ENCODE measurements at places on chromosomes 2 and 18.

DNA sequence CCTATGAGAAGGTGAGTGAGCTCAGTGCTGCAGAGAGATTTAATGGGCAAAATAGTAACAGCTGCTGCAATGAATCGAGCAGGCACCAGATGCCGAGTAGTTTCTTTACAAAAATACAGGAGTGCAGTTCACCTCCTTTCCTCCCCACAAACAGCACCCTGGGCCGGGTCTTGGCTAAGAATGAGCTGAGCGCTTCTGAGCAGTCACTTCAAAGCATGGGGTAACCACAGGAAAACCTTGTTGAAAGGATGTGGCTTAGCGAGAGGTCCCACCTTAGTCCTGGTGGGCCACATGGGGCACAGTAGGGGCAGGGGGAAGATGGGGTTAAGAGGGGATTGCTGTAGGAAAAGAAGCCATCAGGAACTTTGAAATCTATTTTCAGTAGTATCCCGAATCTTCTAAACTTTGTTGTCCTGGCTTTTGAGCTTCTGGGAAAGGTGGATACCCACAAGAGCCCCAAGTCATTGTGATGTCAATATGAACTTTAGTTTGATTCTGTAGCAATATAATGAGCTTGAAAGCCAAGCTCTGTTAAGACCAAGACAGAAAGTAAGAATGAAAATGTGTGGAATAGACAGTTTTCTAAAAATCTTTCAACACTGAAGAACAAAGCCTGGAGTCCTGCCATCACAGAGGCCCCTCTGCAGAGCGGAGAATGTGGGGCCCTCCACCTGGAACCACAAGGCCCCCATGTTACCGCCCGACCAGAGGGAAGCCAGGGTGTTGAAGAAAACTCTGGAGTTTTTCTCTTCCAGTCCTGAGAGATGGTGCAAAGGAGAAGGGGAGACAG, 101.0 kb upstream of the ZNF236 start:
- DNase-seq, result no peak

GRCh38 chr2:126029316-126029715, 626.6 kb upstream of the GYPC start:
- no peak for DNase-seq

GRCh38 chr2:1636791-1637415, 107.4 kb downstream of the PXDN start:
- no peak for DNase-seq

DNA sequence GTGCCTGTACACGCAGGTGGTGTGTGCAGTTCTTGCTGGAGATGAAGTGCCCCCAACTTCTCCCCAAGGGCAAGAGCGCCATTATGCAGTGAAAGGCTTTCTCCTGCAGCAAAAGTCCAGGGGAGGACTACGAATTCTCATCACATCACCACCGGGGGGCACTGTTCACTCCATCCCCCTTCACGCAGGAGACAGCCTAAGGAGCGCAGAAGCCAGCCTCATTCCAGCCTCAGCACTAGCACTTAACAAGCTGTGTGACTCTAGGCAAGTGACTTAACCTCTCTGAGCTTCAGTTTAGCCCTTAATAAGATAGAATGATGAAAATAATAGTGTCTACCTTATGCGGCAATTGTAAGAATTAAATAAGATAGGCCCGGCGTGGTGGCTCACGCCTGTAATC, 32.3 kb downstream of the DNMT3A start:
- DNase-seq, result peak; percentile 7

DNA sequence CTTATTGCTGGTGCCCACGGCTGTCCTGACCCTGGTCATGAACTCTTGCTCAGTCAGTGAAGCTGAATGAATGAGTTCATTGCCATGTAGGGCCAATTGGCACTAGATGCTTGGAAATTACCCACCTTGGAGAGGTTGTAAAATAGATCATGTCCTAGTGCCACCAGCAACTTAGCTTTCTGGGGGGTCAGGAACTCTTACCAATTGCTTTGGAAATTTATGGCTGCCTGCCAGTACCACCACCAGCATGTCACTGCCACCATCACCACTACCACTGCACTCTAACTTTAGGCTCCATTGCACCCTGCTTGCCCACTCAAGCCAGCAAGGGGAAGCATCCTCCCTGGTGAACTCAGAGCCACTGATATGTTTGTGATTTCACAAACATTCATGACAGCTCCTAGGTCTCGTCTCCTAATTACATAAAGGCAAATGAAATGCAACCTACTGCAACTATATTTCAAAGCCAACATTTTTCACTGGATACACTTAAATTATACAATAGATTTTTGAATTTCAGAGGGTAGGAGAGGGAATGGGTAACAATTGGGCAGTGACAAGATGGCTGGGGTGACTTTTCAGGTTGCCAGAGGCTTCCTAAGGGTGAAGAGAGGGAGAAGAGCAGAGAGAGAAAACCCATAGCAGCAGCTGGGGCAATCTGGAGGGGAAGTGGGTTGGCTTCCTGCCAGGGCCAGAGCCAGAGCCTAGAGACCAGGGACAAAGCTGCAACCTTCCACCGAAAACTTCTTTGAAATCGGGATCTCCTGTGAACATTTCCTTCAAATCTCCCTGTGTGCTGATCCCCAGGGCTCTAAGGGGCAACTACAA, 3.5 kb upstream of the EMILIN1 start:
- DNase-seq, result no peak

GRCh38 chr2:233711312-233712008, 1.2 kb upstream of the UGT1A5 start:
- DNase-seq, result peak; percentile 47

GRCh38 chr2:45944074-45944473, 292.6 kb downstream of the PRKCE start:
- DNase-seq, result no peak

DNA sequence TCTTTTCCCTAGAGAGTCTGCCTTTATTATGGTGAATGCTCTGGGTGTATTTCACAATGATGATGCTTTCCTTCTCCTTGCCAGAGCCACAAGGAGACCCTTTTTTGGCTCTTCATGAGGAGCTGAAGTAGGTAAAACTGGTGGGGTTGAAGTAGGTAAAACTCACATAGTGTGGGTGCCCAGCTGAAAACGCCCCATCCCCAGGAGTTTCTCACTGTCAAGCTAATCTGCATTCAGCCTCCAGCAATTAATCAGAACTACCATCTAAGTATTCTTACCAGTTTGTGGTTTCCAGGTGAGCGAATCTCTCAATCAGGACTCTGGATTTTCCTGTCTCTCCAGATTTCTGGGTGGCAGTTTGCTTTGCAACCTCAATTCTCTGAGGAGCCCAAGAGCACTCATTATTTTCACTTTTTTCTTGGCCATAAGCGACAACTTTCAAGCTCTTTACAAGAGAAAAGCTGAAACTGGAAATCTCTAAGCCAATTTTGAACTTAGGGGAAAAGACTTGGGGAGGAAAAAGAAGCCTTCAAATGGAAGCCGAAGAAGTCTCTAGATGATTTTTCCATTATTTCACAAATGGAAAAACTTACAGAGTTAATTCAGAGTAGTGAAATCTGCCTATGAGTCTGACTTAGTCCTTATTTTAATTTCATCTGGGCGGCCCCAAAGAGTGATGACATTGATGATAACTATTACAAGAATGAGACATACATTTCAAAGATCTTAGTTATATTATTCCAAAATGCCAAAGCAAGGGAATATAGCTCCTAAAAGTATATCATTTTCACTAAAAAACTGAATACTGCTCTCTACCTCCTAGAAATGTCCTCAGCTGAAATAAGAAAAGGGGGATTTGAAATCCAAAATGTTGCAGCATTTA, 121.4 kb upstream of the MAP3K20 start:
- no peak for DNase-seq

- no peak for DNase-seq
Measured at GRCh38 chr2:53724536-53724935, 43.1 kb upstream of the CHAC2 start.

DNA sequence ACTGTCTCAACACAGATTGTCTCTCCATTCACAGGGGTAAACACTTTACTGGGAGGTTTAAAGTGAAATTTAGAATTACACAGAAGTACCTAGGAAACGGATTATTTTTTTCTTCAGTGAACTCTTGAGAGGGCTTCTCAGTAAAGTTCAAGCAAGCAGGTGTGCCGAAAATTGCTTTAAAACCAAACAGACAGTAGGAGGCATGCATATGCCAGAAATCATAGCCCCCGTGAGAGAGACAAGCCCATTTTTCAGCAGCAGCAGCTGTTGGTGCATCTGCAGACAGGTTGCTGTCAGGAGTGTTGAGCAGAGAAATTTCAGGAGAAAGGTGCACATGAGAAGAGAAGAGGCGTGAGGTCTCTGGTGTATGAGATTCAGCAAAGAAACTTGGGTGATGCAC, 2115.5 kb upstream of the CELF4 start:
- DNase-seq, result no peak

DNA sequence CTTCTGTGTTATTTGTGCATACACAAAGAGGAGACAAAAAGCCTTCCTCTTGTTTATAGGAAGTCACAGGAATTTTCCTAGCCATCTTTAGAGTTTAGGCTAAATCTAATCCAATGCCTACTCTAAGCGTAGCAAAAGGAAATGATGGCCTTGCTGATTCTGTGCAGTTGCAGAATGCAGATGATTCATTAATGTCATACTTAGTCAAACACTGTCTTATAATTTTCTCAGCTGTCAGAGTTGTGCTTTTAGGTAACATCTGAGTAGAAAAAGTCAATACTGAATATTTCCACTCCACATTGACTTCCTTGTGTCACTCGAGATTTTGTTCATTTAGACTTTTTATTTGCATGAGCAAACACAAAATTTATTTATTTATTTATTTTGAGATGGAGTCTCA, 157.9 kb upstream of the FOSL2 start:
- no peak for DNase-seq

- no peak for DNase-seq
Measured at GRCh38 chr18:49630246-49630699, 68.4 kb downstream of the LIPG start.
